Hematopoietic multipotent progenitor cell treated with erythropoietin and hydrocortisone succinate and interleukin-3 and kit ligand, for 6 days (in vitro differentiated cells): ENCODE measurements at places on chromosomes 1 and 21.

- DNase-seq, result peak; percentile 25
These were observed 146.4 kb downstream of the LRIG2 start for GRCh38 chr1:113219377-113219776.

DNA sequence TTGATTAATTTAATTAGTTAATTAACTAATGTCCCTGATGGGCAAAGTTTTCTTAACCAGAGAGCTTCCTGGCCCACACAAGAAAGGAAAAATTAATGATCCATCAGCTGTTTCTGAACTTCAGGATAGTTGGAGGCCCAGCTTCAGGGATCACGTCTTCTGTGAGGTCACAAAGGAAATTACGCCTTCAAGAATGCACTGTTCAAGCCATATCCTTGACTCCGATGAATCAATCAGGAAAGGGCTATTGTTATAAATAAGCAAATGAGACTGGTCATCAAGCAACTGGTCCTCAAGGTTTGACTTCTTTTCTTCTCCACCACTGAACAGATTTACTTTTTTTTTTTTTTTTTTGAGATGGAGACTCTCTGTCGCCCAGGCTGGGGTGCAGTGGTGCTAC lies 40.6 kb downstream of the TCP10L start:
- no peak for DNase-seq

GRCh38 chr1:213070406-213070805 lies 19.4 kb downstream of the RPS6KC1 start:
- DNase-seq, result peak; percentile 85

DNA sequence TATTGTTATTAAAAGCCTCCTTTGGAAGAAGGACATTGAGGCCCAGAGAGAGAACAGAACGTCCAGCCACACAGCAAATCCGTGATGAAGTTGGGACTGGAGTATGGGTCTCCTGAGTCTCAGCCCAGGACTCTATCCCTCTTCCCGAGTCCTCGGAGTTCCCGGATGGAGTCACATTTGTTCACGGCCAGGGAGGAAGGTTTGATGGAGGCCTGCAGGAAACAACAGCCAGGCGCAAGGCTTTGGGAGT lies 357 bp upstream of the TXLNA start:
- no peak for DNase-seq

DNA sequence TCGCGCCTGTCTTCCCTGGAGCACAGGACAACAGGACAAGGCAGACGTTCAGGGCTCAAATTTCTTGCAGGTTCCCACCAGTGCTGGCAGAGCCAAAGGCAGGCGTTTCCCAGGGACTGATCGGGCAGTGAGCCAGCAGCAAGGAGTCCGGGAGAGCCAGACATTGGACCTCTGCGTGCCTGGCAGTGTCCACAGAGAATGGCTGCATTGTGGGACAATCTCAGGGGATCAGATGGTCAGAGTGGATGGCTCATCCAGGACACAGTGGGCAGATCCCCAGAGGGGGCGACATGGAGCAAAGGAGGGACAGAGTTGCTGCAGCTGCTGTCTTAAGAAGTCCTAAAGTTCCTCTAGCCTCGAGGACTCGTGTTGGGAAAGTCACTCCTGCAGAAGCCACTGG lies 4.6 kb downstream of the TMEM63A start:
- peak; percentile 70 for DNase-seq

- DNase-seq, result peak; percentile 73
These were observed 166.1 kb downstream of the PDE4B start for GRCh38 chr1:65958561-65959350.

DNA sequence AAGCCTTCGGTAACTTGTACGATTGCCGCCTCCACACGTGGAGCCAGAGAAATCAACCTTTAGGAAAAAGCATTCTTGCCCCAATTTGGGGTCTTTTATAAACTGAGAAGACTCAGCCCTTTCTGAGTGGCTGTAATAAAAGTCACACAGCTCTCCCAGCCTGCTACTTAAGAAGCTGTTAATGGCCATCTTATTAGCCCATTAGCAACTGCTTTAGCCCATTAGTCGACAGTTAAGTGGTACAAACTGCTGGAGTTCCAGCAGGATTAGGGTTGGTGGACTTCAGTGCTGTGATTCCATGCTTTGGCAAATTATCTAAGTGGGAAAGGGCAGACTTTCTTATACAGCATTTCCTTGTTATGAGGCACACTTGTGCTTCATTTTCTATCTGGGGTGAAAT lies 461.3 kb downstream of the RPS6KC1 start:
- no peak for DNase-seq

GRCh38 chr1:26404641-26405040 lies 6.0 kb upstream of the LIN28A start:
- no peak for DNase-seq

GRCh38 chr1:226800763-226801380 lies 61.8 kb upstream of the ITPKB start:
- no peak for DNase-seq

GRCh38 chr1:109636201-109636952 lies 16.7 kb downstream of the AMPD2 start:
- DNase-seq, result no peak

DNA sequence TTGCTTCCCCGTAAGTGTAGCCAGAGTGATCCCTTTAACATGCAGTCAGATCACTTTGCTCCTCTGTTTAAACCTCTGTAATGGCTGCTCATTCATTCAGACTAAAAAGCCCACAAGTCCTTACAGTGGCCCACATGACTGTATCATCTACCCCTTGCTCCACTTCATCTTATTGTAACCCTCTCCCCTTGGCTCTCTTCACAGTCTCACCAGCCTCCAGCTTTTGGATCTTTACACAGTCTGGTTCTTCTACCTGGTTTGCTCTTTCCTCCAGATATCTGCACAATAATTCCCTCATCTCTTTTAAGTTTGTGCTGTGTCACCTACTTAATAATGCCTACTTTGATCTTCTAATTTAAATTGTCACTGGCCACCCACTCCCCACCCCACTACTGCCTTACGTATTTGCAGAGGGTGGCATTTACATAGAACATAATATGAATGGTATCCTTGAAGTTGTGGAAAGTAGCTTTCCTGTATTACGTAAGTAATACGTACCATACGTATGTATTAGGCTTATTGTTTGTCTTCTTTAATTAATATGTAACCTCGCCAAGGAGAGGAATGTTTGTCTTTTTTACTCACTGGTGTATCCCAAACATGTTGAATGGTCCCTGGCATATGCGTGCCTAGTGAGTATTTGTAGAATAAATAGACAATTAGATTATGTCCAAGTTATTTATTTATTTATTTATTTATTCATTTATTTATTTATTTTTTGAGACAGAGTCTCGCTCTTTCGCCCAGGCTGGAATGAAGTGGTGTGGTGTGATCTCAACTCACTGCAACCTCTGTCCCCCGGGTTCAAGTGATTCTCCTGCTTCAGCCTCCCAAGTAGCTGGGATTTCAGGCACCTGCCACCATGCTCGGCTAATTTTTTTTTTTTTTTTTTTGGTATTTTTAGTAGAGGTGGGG lies 48.6 kb downstream of the TSNAX start:
- DNase-seq, result no peak

DNA sequence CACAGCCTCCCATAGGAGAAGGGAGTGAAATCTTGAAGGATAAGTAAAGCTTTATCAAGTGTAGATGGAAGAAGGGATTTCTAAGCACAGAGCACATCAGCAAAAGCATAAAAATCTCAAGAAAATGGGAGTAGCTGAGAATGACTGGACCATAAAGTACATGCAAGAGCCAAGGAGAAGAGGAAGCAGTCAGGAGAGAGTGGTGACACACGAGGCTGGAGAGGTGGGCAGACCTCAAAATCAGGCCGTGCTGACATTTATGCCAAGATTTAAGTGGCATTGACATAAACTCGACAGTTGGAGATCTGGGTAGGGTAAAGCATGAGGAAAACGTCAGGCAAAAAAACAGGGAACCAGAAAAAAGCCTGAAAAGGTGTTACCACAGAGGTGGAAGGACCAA lies 62.3 kb downstream of the GFI1 start:
- DNase-seq, result no peak

DNA sequence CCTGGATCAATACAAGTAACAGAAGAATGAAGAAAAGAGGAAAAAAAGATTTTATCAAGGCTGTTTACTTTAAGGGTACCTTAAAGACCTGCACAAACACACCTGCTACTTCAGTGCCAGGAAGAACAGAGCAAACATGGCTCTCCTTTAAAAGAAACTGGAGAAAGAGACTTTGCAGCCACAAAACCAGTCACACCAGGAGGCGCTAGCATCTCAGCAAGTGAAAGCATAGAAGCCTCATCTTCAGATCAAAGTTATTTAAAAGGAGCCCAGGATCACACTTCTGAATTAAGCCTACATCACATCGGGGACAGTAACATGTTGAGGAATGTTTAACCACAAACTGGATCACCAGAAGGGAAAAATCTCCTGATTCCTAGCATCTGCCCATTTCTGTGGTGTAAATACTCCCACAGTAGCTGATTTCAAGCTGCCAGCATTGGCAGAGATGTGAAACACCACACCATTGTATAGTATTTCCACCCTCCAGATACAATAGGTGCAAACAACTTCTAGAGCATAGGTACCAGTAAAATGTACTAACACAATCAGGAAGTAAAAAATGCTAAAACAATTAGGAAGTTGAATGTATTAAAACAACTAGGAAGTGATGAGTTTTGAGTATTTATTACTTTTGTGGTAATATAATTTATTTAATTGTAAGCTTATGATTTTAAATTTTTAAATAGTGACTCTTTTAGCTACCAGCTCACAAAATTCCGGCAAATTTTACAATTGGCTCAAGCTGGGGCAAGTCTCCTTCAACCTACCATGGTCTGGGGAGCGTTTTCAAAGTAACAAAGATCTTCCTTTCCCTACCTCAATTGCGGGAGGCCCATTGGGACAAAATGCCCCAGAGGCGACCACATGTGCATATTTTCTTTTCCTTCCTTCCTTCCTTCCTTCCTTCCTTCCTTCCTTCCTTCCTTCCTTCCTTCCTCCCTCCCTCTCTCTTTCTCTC lies 105.3 kb upstream of the CLDN14 start:
- peak; percentile 29 for DNase-seq

DNA sequence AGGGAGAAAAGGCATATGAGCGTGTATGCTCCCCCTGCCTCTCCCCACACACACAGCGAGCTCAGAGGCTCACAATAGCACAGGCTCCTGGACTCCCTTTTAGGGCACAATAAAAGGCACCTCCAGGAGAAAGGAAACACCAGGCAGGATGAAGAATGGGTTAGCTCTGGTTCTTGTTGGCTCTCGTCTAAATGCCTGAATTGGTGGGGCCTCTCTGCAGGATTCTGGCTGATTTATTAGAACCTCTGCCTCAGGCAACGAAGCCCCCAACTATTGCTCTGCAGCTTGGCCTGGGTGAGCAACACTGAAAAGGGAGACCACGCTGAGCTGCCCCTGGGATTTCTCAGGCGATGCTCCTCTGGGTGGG lies 590.9 kb upstream of the PLXNA2 start:
- no peak for DNase-seq

- no peak for DNase-seq
These were observed 49.0 kb downstream of the ARHGEF16 start for GRCh38 chr1:3503525-3503886.

- no peak for DNase-seq
These were observed 1037.2 kb downstream of the ADGRL2 start for GRCh38 chr1:82837766-82838465.

DNA sequence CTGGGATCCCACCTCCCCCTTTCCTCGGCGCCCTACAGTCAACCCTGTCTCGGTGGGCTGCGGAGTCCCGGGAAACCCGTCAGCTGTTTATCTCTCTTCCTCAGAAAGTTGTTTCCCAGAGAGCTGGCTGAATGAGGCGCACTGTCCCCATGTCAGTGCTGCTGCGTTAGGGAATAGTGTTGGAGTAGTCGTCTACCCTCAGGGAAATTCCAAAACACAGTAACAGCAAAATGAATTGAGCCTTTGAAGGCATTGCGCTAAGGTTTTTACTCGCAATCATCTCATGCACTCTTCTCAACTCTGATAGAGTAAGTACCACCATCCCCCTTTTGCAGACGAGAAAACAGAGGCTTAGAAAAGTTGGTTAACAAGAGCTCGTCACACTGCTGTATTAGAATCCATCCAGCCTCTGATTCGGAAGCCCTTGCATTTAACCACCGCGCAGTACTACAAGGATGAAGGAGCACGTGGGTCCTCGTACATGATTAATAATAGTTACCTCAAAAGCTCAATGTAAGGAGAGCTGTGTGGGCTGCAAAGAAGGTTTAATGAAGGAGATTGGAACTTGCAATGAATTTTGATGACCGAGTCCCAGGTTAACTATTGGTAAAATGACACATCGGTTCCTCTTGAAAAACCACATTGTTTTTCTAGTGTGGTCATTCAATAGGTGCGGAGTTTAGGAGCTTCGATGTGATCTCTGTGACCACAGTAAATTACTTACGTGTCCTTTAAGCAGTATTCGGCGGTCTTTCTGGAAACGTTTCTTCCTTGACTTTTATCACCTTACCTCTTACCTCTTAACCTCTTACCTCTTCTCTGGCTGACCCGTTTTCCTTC lies 788 bp upstream of the EDEM3 start:
- DNase-seq, result peak; percentile 61

DNA sequence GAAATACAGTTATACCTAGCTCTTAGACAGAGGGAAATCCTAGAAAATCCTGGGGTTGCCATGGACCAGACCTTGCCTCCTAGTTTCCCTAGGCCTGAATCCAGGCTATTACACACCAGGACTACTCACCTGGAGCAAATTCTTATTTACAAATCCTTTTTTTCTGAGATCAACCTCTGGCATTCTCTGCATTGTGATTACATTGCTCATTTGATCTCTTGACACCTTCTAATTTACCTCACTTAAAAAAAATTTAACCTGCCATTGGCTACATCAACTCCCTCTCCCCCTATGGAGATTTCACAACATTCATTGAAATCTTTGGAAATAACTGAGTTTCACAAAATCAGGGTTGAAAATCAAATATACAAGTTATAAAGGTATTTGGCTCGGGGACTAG lies 2.9 kb upstream of the C1orf105 start:
- DNase-seq, result no peak

GRCh38 chr21:43306911-43307676 lies 119.8 kb downstream of the SIK1 start:
- no peak for DNase-seq
